ENCODE measurements at places on chromosomes 5 and 9.

GRCh38 chr5:140015706-140016105 is 27.4 kb downstream of the NRG2 start:
- no peak for DNase-seq

DNA sequence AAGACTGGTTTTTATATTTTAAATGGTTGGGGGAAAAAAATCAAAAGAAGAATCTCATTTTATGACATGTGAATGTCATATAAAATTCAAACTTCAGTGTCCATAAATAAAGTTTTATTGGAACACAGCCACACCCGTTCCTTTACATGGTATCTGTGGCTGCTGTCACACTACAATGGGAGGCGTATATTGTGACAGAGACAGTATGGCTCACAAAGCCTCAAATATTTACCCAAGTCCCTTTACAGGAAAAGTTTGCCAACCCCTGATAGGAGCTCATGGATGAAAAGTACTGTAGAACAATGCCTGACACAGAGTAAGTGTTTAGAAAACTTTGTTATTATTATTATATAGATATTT is 5.2 kb upstream of the DUSP1 start:
- DNase-seq, result no peak

DNA sequence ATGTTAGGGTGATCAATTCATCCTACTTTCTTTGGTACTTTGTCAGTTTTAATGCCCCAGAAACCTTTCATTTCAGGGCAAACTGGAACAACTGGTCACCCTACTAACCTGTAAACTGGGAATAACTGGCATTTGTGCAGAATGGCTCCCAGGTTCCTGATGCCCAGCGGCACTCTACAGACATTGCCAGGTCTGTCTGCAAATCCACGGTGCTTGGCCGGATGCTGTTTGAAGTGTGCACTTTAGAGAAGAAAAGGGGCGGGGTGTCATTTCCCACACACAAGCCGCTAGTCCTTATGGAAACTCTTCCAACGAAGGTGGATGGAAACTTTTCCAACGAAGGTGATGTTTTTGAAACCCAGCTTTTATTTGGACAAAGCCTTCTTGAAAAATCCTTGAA is 49.9 kb upstream of the OTULINL start:
- no peak for DNase-seq

DNA sequence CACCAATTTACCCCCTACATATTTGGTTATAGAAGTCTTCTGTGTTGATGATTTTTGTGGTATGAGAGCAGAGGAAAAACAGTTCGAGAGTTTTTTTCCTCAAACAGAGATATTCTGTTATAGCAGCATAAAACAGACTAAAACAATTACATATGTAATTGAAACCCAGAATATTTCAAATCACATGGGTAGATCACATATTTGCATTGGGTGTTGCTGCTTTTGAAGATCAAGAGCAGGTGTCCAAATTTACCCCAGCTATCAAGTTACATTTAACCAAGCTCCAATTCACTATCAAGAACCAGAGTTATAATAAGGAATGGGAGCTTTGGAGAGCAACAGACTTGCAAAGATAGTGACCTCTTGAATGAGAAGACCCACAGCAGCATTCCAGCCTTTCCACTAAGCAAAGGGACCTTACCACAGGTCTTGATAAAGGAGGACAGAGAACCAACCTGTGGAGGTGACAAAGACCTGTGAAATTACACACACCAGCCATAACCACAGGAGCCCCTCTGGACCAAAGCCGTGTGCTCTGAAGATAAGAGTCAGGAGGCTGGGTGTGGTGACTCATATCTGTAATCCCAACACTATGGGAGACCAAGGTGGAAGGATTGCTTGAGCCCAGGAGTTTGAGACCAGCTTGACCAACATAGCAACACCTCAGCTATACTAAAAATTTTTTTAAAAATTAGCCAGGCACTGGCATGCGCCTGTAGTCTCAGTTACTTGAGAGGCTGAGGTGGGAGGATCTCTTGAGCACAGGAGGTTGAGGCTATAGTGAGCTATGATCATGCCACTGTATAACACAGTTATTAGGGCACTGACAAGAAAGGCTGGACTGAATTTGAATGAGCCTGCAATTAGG is 4.0 kb upstream of the CCL28 start:
- no peak for DNase-seq

- no peak for DNase-seq
Measured at GRCh38 chr5:180161420-180162303, 47.3 kb downstream of the RASGEF1C start.

DNA sequence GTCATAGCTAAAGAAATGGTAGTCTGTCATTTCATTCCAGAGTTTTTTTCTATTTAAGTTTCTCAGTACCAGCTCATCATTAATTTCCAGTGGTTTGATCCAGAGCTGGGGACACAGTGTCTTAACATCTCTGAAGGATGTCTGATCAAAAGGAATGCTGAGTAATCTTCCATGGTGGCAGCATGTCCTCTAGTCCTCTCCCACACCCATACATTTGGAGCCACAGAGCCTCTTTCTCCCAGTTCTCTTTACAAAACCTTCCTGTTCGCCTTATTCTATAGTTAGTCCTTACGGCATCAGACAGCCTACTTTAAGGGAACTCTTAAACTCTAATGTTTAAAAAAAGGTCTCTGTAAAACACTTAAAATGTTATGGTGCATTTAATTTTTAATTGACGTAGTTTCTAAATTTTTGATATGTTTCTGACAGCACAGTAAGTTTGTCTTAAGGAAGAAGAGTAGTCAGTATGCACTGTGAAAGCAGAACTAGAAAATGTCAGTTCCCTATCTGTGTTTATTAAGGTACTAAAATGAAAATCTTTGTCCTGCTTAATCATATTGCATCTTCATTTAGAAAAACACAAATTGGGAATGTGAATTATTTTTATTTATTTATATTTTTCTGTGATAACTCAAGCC is 96.8 kb downstream of the INIP start:
- DNase-seq, result no peak

DNA sequence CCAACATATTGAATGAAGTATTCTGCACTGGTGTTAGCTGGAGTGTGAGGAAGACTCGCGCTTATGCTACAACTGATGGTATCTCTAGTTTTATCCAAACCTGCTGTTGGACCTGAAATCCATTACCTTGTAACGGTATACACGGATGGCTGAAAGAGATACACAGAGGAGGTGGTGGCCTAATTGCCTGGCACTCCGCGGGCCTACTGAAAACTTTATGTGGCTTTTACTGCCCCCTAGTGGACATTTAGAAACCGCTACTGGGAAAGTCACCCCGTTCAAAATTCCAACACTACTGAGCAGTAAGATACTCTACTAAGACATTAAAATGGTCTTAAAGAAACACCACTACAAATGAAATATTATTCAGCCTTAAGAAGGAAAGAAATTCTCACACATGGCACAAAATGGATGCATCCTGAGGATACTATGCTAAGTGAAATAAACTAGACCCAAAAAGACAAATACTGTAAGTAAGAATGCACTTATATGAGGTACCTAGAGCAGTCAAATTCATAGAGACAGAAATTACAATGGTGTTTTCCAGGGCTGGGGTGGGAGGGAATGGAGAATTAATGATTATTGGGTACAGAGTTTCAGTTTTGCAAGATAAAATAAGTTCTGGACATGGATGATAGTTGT is 100.4 kb downstream of the TTLL11 start:
- DNase-seq, result peak; percentile 49

- DNase-seq, result no peak
Measured at GRCh38 chr5:95904827-95905226, 56.8 kb downstream of the ELL2 start.

Measured in NCI-H2227 treated with DMSO at 0.1 percent for 48 hours (cell line).